Activated CD4-positive, alpha-beta T cell treated with anti-CD3 and anti-CD28 coated beads, Interleukin-2, amount 50 U/mL, for 48 hours (primary cell): ENCODE measurements at places on chromosomes 6 and 20.

DNA sequence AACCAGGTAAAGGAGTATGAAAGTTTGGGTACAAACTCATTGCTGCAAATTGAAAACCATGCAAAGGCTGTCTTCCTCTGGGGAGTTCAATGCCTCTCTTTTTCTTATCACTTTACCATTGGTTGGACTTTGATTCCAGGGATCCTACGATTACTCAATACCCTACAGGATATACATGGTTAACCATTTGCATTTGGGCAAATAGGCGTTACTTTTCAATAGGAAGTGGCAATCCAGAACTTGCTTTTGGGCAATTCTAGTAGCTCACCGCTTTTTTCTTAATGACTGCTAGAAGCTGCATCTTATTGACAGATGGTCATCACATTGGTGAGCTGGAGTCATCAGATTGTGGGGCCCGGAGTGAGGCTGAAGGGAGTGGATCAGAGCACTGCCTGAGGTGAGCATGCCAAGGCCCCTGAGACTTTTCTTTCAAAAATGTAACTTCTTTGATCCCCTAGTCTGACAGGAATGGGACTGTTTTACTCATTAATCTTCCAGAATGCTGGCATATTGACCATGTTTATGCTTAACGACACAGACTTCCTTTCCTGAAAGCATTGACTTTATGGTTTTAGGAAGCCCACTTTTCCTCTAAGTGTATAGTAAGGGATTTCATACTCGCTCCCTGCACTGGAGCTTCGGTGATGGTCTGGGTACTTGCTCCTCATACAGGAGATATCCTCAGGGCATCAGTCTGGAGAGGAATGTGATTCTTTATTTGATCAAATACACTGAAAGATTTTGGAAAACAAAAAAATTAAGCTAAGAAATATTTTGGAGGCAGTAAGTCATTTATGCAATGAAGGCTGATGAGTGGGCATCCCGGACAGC, at the start of gene CCR6:
CCR6 (plus strand) TSS at position 270 of the 831 bp plus-strand sequence. CDS start 13,039 bp downstream, outside the sequence.
- DNase-seq, result no peak

DNA sequence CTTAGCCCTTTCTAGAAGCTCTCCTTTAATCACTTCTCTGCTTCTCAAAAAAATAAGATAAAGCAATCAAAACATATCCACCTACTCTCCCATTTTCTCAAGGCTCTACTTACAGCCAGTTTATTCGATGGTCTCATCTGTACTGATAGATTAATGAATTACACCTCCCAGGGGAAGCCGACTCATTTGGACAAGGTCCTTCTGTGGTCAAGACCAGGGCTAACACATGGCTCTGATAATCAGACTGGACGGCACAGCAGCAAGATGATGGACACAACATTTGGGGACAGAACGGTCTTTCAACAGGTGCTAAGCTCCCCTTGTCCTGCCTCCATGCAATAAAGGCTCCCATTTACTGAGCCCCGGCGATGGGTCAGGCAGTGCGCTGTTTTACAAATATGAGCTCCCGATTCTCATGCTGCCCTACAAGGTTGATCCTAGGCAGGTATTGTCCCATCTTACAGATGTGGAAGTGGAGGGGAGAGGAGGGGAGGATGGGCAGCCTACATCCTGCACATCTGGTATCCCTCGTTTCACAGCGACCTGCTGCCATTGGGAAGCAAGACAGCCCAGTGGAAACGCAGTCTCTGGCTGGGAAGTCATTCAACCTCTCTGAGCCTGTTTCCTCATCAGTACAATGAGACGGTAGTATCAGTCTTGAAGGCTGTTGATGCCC, 15.7 kb downstream of the CPNE5 start:
- no peak for DNase-seq

DNA sequence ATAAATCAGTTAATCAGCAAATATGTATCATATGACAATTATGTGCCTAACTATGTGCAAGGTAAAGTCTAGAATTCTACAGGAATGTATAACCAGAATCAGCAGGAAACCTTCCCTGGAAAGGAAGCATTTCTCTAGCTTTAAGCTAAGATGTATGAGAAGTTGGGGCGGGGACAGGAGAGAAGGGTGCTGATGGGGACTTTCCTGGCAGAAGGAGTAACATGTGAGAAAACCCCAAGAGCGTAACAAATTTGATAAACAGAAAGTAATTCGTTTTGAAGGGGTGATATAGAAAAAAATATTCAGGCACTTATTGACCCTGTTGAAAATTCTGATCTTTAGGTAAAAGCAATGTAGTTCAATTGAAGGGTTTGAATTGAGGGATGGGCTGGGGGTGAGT, 226.1 kb downstream of the KHDRBS2 start:
- no peak for DNase-seq

DNA sequence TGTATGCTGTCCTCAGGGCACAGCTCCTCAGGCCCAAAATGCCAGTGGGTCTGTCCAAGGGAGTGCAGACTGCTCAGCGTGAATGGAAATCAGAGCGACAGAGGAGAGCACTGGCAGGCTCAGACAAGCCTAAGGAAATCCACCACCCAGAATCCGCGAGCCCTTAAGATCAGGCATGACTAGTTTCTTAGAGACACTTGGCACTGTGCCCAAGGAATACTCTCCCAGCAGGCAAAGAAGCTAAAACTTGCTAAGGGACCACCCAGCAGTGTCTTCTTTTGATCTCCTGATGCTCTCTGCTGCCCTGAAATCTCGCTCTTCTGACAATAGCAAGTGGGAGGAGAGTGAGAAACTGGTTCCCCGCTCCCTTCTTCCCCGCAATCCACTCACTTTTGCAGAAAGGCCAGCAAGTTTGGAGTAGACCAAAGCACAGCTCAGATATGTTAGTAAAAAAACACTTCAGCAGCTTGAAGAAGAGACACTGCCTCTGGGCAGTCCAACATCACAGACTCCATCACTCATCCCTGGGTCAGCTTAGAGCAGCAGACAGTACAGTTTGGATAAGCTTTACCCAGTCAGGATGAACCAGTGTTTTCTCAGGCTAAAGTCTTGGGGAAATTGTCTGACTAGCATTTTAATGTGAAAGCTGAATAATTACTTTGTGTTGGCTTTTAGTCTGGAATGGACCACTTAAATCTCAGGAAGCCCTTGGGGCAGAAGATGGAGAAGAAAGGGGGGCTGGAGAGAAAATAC, 32.4 kb downstream of the TRAF3IP2 start:
- DNase-seq, result no peak

DNA sequence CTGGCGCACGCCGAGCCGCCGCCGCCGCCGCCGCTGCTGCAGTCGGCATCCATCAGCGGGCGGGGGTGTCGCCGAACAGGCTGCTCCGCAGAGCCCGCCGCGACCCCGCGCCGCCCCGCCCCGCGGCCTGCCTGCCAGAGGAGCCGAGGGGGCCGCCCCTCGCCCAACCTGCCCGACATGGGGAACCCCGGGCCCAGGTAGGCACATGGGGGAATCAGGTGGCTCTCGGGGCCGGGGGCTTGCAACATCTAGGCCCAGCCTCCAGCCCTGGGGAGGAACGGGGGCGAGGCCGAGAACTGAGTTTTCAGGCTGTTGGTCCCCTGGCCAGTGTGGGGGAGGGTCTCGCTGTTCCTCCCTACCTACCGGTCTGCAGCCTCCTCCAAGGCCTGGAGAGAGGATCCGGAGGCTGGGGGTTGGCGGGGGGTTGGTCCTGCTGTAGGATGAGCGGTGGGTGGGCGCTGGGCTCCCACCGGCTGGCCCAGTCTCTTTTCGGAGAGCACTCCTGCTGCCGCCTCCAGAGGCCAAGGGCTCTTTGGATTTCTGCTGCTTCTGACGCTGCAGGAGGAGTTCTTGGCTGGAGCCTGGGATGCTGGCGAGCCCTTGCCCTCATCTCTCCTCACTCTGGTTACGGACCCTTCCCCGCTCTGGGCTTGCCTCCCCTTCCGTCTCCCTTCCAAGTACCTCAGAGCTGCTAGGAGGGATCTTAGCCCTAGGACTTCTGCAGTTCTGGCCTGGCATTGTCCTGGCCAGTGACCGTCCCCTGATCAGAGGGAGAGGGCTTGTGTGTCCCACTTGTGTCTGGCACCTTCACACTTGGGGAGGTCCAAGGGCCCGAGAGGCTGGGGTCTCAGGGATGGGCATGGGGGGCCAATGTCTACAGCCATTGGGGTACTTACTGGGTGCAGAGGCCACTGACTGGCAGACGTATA, at the start of gene EPB41L1:
EPB41L1 (plus strand) TSS at position 41 of the 929 bp plus-strand sequence. CDS start 19,038 bp downstream, outside the sequence.
- DNase-seq, result no peak

DNA sequence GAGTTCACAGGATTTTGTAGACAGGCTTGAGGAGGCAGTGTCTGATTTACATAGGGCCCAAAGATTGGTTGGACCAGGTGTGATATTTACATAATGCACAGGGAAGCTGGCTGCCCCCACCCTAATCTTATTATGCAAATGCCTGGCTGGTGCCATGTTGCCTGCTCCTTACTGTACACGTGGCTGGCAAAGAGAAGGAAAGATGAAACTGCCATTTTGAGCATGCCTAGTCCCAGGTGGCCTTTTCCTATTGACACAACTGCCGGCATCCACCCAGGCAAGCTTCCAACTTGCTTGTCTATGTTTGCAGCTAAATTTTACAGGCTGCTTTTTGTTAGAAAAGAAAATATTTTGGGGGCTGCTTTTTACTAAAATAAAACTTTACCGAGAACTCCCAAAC, 174.6 kb downstream of the LMBRD1 start:
- DNase-seq, result no peak

- DNase-seq, result no peak
These were observed 98.4 kb downstream of the PERP start for GRCh38 chr6:138008791-138009190.

DNA sequence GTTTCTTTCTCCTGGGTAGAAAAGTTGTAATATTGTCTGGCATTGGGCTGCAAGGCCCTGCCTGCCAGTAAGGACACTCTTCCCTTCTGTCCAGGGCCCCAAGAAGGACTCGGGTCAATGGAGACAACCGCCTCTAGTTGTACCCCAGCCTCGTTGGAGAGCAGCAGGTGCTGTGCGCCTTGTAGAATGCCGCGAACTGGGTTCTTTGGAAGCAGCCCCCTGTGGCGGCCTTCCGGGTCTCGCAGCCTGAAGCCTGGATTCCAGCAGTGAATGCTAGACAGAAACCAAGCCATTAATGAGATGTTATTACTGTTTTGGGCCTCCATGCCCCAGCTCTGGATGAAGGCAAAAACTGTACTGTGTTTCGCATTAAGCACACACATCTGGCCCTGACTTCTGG, 37.0 kb downstream of the PLCG1 start:
- DNase-seq, result peak; percentile 1

- no peak for DNase-seq
These were observed 77.8 kb downstream of the NCR2 start for GRCh38 chr6:41413250-41413649.

GRCh38 chr6:106163966-106164877, 78.1 kb downstream of the PRDM1 start:
- peak; percentile 73 for DNase-seq

DNA sequence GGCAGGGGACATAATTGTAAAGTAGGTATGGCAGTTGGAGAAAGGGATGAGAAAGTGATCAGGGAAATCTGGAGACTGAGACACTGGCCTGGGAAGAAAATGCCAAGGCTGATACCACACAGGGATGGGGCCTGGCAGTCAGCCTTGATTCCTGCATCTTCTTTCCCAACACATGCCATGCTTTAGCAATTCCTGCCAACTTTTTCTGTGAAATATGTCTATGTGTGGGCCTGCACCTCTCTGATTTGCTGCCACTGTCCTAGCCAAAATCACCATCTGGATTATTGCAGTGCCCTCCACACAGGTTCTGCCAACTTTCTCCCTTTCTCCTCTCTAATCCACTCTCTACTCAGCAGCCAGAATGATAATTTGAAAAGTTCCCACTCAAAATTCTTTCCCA, 759.8 kb upstream of the CITED2 start:
- DNase-seq, result no peak

- peak; percentile 27 for DNase-seq
These were observed at the start of gene PXDC1 for GRCh38 chr6:3751077-3751729. PXDC1 (minus strand) TSS chr6:3751713; CDS start chr6:3751531, 182 bp downstream.

GRCh38 chr6:20404641-20405032, 3.0 kb downstream of the E2F3 start:
- peak; percentile 77 for DNase-seq

- no peak for DNase-seq
These were observed 901.0 kb upstream of the MAP3K7 start for GRCh38 chr6:91487696-91488392.
